Natural killer cell (primary cell): ENCODE measurements at places on chromosomes 2 and 18. TPM values are rescaled to one million over a fixed set of nuclear protein-coding genes. Genes with fewer than 3 reads are reported as not detected.

TTC39C gene
- total RNA-seq: 44.3 TPM

CNNM4 gene
- 10.7 TPM for total RNA-seq

- no peaks in the 10 kb centered on the region for H3K36me3 ChIP-seq
- no peaks in the 10 kb centered on the region for H3K27me3 ChIP-seq
- DNase-seq: no peak
- peak overlapping the region; percentile 81 for H3K27ac ChIP-seq
- peaks cover 31% of the 10 kb centered on the region for H3K4me1 ChIP-seq
- H3K4me3 ChIP-seq: no peak overlapping the region
Observed at GRCh38 chr2:189657867-189658266, 3.4 kb upstream of the ASNSD1 start.

DNA sequence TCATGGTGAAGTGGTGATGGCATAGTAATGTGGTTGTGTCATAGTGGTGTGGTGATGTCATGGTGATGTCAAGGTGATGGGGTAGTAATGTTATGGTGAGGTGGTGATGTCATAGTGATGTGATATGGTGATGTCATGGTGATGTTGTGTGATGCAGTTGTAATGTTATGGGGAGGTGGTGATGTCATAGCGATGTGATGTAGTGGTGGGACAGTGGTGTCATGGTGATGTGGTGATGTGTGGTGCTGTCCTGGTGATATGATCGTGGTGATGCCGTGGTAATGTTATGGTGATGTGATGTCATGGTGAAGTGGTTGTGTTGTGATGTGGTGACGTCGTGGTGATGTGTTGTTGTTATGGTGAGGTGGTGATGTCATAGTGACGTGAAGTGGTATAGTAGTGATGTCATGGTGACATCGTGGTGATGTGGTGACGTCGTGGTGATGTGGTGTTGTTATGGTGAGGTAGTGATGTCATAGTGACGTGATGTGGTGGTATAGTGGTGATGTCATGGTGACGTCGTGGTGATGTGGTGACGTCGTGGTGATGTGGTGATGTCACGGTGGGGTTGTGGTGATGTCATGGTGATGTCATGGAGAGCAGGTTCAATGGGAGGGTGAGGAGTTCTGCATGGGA lies 242.7 kb upstream of the MYT1L start:
- H3K4me1 ChIP-seq: no peaks in the 10 kb centered on the region
- no peak overlapping the region for H3K27ac ChIP-seq
- no peaks in the 10 kb centered on the region for H3K27me3 ChIP-seq
- DNase-seq: no peak
- H3K4me3 ChIP-seq: no peak overlapping the region

LRRTM4 gene
- not detected for total RNA-seq

- peaks cover 17% of the 10 kb centered on the region for H3K4me1 ChIP-seq
- no peak for DNase-seq
- peaks cover 2% of the 10 kb centered on the region for H3K36me3 ChIP-seq
- H3K4me3 ChIP-seq: peak overlapping the region; percentile 61
- peak overlapping the region; percentile 75 for H3K27ac ChIP-seq
- H3K27me3 ChIP-seq: no peaks in the 10 kb centered on the region
Observed at GRCh38 chr18:35289293-35289692, 736 bp downstream of the ZSCAN30 start.
